ENCODE measurements at places on chromosomes 12 and 14.

DNA sequence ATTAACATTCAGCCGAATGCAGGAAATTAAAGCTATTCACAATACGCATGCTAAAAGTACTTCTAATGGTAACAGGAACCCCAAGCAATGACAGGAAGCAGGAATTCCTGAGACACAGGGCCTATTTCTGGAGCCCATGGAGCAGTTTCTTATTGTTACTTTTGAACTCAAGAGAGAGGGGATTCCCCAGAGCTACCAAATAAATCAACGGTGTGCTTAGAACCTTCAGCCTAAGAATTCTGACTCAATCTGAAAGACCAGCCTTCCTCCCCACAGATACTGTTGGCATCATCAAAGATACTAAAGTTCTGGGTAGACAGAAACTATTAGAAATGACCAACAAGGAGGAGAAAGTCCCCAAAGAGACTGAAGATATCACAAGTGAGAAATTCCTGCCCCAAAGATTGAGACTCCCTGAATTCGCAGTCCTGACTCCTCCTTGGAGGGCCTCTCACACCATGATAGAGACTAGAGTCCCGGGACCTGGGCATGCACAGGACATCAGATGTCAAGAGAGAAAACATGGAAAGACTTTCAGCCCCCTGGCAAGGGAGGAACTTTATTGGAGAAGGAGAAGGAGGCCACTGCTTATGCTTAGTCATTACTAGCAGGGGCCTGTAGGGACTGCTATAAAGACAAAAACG lies 32.7 kb downstream of the RTRAF start:
- DNase-seq: no peak

DNA sequence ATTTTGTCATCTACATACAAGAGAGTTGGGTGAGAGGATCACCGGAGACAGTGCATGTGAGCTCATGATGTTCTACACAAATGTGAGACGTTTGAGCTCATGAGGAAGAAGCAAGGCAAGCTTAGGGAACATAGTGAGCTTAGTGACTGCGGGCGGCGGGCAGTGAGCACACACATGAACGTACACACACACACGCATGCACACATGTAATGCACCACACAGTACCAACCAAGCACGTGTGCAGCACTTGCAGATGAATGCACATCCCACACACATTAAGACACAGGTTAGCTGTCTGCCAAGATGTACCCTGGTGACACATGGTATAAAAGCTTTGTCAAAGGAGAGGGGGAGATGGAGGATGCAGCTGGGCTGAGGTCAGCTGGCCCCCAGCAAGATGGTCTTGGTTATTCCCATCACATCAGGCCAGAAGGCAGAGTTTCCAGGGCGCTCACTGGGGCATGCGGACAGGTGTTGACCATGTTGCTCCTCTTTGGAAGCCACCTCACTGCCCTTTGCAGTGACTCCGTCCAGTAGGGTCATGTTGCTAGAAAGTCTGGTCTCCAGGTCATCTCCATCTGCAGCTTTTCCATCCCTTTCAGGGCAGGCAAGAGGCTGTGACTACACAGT lies 8.7 kb upstream of the CACNA2D4 start:
- DNase-seq: no peak

GRCh38 chr14:20782280-20782890 lies 1.3 kb downstream of the RNASE6 start:
- DNase-seq: no peak

GRCh38 chr12:2617365-2617764 lies 177.4 kb upstream of the FKBP4 start:
- DNase-seq: no peak

GRCh38 chr12:85329913-85330312 lies 49.9 kb downstream of the ALX1 start:
- DNase-seq: no peak

DNA sequence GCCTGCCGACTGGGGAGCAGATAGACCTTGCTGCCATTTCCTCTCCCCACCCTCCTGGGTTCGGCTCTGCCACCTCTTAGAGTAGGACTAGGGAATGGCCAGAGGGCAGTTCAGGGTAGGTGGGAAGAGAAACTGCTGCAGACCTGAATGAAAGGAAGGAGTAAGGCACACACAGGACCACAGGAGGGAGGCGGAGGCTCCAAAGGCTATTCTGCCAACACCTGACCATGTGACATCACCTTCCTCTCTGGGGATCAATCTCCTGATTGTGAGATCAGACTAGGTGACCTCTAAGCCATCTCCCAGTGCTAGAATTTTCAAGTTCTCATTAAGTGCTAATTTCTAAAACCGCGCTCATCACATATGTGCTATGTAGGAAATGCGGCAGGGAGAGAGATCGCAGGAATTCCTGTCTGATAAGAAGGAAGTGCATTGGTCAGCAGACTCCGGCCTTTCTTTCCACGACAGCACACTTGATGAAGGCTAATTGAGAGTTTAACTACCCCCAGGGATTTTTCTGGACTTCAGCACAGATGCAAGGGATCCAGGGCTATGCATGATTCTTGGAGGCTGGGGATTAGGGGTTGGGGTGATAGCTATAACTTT lies 11.5 kb upstream of the TSPAN11 start:
- no peak for DNase-seq

DNA sequence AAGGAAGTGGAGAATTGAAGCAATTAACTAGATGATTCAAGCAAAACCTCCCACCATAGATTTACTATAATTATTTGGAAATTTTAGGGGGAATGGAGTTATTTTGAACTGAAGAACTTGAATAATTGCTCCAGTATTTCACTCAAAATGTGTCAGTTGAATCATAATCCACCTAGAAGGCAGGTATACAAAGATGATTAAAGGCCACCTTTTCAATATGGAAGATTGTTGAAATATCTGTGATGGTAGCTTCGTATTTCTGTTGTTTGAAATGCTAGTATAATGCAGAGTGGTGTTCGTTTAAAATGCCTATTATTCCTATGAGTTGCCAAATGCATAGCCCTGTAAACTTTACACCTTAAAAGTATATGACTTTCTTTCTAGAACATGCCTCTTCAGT lies 3.1 kb downstream of the HMGA2 start:
- DNase-seq: no peak

DNA sequence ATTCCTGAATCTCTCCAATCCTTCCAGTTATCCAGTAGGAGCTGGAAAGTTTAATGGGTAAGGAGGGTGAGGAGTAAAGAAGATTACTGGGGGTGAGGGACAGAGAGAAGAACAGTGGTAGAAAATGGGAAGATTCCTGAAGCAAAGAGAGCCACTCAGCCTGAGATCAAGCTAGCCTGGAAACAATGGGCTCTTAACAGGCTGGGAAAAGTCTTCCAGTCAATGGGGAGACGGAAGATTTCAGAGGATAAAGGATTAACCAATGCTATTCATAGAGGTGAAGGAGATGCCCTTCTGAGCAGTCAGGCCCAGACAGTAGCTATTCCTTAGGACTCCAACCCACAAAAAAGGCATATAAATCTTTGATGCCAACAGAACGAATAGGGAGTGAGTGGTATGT lies 14.8 kb downstream of the GDF11 start:
- no peak for DNase-seq

DNA sequence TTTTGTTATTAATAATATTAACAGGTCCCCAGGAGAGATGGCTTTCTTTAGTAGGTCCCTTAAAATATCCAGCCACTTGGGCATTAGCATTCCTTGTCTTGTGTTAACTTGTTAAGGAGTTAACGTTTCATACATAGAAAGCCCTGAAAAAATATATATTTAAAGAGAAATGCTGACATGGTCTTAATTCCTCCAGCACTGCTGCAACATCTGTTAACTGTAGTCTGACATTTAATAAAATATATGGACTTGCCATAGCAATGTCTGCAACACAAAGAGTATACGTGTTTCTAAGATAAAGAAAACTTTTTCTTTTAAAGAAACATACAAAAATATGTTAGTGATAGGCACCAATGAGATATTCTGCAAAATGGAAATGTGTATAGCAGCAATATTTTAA lies 10.0 kb downstream of the SLC38A4 start:
- no peak for DNase-seq

- no peak for DNase-seq
Observed at GRCh38 chr14:68148276-68148675, 328.7 kb downstream of the RAD51B start.

GRCh38 chr14:68631394-68632053 lies 161.3 kb downstream of the ZFP36L1 start:
- DNase-seq: no peak

DNA sequence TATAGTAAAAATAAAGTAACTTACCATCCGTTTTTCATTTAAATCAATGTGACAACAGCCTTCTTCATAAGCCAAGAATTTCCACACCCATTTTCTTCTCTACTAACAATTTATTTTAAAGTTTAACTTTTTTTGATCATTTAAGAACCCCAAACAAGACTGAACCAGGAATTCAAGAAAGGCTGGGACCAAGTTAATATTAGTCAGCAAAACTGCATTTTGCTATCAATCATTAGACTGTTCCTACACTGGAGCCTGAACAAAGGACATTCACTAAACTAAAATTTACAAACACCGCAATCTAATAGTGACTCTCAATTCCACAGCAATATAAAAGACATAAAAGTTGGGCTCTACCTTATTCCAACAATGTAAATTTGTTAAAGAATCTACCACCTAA lies 73.6 kb downstream of the OSBPL8 start:
- DNase-seq: no peak

DNA sequence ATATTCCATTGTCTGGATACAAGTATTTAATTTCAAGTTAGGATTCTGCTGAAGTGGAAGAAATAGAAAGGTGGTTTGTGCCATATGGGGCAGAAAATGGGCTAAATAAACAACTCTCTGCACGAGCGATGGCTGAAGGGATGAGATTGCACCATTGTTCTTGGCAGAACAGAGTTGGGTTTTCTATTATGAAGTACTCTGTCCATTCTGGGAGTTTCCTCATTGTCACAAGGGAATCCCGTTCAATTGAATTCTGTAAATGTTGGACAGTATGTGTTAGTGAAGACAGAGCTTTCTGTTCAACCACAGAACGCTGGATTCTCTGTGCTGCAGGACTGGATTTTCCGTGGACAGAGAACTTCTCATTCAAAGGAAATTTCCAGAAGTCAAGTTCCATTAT lies 345.5 kb upstream of the PRICKLE1 start:
- no peak for DNase-seq

- no peak for DNase-seq
Observed at GRCh38 chr14:61644175-61644574, 51.1 kb upstream of the HIF1A start.

Data from breast epithelium (tissue), 4 donors.